ENCODE measurements at places on chromosomes 6 and 20.
A peak's percentile ranks its signal among the peaks of the same experiment; 100 is the strongest.

GRCh38 chr6:38797391-38797790 lies 82.3 kb downstream of the DNAH8 start:
- DNase-seq, result no peak

DNA sequence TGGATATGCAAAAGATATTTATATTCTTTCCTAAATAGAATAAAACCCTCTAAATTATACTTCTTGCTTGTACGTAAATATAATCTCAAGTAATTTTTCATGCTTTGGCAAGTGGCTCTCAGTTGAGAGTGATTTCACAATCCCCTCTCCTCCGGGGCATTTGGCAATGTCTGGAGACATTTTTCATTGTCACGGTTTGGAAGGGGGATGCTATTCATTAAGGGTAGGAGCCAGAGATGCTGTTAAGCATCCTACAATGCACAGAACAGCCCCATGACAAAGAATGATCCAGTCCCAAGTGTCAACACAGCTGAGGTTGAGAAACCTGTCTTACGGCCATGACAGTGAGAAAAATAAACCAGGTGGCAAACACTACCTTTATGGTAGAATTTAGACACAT lies 75.7 kb downstream of the AGPAT4 start:
- DNase-seq, result no peak

- DNase-seq, result peak; percentile 79
Observed at GRCh38 chr20:50303573-50304500, 113.2 kb downstream of the CEBPB start.

- DNase-seq, result no peak
Observed at GRCh38 chr6:20021795-20022194, 184.6 kb downstream of the ID4 start.

Data from SJCRH30 (cell line).